ENCODE measurements at places on chromosomes 1 and 21.

- no peak for DNase-seq
These were observed 251.0 kb downstream of the LRRIQ3 start for GRCh38 chr1:73947009-73947408.

DNA sequence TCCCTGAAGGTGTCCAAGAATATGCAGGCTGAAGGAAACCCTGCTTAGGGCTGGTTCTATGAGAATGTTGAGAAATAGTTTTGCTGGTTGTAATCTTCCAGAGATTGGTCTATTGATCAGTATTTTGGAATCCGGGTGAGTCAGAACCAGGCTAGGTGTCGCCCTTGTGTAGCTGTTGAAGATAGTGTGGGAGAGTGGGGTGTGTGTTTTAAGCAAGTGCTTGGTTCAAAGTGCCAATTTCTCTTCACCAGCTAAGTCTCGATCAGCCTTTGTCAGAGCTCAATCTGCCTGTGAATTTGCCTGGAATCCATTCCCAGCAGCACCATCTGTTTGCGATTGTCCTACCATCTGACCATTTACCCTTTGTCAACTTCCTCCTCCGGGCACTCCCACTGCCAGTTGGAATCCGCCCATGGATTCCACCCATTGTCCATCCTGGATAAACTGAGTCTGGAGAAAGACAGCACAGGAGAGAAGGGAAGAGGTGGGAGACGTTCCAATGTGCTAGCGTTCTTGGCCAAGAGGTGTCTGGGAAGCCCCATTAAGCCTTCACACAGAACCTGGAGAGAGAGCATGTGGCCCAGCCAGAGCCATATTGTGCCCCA is 59.4 kb upstream of the CYP2J2 start:
- DNase-seq = no peak

GRCh38 chr21:39131791-39132190 is 51.5 kb downstream of the PSMG1 start:
- DNase-seq = no peak

DNA sequence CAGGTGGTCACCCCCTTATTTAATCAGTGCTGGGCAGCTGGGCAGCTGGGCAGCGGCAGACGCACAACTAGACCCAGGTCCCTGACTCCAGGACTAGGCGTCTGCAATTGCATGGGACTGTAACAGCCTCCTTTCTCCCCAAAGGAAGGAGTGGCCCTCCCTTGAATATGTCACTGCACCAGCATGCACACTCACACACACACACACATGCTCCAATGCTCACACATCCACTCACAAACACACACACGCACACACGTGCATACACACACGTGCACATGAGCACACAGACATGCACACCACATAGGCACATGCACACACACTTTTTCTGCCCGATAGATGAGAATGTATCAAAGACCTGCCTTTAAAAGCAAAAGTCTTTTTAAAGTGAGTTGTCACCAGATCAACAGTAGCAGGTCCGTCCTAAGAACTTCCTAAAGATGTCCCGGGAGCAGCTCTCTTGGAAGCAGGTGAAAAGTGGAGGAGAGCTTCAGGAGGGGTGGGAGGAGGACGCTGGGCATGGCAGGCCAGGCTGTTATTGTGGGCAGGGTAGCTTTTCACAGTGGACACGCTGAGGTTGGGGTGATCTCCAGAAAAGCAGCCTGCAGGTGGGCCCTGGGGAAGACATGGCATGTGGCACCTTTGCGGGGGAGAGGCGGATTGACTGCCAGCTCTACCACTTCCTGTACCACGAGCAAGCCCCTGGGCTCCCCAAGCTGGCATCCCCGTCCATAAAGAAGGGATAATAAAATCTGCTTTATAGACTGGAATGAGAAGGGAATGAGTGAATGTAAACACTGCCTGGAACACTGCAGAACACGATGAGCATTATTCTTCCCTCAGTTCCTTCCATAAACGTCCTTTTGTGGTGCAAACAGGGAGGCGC is 1.7 kb downstream of the PDE9A start:
- DNase-seq = no peak

DNA sequence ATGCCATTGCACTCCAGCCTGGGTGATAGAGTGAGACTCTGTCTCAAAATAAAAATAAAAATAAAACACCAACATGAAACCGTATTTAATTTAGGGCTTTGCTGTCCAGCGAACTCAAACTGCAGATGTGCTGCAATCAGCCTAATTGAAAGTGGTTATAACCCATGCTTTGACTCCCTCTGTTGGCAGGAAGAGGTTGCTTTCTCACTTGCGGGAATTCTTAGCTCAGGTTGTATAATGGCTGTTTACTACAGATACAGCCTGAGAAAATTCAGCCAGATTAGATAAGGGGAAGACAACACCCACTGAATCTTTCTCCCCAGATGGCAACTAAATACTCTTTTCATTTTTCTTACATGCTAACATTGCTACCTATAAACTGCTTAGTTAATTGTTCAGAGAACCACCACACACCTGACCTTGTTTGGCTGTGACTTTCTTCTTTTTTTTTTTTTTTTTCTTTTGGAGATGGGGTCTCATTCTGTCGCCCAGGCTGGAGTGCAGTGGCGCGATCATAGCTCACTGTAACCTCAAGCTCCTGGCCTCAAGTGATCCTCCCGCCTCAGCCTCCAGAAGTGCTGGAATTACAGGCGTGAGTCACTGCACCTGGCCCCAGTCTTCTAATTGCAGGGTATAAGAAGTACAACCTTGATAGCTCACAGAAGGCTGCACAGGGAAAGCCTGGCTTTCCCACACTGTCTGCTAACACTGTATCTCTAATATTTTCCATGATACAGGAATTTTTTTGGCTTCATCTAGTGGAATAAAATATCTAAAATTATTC is 34.6 kb downstream of the DNTTIP2 start:
- peak; percentile 73 for DNase-seq

GRCh38 chr1:9778905-9779304 is 44.9 kb downstream of the CLSTN1 start:
- no peak for DNase-seq

DNA sequence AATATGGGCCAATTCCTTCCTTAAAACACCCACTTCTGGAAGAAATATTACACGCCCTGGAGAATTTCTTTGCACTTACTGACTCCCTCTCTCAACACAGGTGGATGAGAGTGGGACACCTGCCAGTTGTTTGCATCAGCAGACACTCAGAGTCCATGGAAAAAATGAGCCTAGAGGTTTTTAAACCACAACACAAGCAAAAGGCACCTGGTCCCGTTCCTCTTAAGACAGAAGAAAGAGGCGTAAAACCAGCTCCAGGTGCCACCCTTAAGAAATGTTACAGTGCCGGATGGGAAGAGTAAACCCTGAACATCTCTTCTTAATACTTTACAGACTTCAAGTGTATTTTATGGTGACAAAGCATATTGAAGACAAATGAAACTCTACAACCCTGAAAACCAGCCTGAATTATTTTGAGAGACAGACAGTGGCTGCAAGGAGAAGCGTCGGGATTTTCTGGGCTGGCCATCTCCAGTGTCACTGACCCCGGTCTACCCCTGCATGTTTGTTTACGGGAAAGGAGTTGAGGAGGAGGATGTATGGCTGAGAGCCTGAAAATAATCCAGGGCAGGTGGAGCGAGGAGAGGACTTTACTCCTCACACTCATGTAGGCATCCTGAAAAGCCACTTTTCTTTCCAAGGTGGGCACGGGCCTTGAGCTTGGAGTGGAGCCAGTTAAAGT is 7.8 kb upstream of the RIPK4 start:
- DNase-seq = no peak

- DNase-seq = no peak
These were observed 105.9 kb upstream of the CDC42BPA start for GRCh38 chr1:227424159-227424680.

DNA sequence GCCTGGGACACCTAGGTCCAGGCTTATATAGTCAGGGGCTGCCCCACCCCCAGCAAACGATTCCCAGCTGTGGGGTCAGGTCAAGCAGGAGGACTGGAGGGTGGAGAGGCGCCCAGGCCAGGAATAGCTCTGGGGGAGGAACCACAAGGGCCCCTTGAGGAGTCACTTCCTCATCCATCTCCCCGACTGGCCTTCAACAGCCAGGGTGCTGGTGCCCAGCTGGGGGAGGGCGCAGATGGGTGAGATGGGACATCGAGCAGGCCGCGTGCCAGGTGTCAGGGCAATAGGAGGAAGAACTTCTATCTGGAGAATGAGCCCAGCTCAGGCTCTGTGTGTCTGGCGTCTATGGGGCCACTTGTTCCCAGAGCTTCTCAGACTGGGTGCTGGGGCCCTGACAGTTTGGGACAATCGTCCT is 208 bp upstream of the MYBPH start:
- DNase-seq = peak; percentile 79

DNA sequence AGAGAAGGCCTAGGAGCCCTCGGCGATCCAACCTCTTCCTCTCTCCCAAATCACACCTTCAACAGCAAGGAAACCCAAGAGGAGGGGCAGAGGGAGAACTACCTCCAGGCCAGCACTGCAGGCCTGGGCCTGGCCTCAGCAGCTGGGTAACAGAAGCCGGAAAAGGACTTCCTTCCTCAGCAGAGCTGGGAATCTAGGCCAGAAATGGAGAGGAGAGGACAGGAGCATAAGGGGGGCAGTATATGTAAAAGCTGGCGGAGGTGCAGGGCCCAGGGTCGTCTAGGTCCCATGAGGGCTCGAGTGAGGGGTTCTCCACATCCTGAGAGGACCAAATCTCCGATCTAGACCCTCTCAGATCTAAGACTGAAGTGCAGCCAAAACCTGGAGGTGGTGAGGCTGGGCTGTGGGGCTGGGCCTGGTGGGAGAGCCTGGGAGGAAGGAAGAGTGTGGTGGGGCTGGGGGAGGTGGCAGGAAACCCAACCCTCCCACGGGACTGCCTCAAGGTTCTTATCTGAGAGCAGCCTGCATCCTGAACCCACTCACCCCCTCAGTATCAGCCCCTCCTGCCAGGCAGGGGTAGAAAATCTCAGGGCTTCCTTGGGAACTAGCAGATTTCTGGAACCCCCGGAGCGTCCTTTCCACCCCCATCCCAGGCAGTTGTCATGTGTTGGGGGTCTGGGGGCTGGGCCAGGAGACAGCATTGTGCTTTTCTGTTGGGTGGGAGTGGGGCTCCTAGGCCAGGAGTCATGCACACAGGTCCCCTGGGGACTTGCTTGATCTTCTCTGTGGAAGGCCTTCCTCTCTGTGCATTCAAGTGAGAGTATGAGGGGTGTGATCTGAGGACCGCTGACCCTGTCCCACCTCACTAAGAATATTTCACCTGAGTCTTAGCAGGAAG is 33.0 kb downstream of the PIK3C2B start:
- DNase-seq = peak; percentile 34

DNA sequence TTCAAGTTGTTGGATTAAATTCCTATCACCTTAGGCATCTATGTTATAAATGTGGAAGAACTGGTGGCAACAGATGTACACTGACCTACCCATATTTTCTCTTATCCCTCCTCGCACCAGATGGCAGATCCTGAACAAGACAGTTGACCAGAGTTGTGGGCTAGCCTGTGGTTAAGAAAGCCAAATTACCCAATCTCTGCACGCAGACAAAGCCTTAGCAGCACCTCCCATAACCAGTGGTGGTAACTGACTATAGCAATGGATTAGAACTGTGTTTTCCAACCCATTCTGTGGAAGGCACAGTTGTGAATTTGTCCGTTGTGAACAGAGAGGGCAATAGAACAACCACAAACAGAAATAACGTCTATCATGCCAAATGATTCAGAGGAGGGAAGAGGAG is 20.6 kb downstream of the ABCB10 start:
- no peak for DNase-seq

GRCh38 chr21:42781971-42782722 is 97.2 kb downstream of the WDR4 start:
- DNase-seq = no peak

DNA sequence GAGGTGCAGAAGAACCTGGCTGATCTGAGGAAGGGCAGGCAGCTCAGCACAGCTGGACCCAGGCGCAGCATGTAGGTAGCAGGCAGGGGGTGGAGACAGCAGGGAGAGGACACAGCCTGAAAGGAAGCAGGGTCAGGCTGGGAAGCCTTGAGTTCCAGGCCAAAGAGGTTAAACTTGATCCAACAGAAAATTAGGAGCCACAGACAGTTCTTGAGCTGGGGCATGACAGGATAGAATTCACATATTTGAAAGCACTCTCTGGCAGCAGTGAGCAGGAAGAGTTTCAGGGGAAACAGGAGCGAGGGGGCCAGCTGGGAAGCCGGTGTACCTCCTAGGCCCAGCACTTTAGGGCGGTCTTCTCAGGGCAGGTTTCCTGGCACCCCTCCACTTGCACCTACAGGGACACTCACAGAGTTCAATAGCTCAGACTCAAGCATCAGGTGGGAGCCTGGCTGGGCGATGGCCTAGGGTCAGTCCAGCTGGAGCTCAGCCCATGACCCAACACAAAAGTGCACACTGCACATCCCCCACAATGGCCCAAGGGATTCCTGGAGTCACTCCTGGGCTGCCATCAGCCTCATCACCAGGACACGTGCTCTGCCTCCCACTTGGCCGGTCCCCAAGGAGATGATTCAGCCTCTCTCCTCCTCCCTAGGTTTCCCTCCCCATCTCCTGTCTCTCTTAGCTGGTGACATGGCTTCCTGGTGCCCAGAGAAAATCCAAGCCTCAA is 22.7 kb downstream of the MATN1 start:
- no peak for DNase-seq

DNA sequence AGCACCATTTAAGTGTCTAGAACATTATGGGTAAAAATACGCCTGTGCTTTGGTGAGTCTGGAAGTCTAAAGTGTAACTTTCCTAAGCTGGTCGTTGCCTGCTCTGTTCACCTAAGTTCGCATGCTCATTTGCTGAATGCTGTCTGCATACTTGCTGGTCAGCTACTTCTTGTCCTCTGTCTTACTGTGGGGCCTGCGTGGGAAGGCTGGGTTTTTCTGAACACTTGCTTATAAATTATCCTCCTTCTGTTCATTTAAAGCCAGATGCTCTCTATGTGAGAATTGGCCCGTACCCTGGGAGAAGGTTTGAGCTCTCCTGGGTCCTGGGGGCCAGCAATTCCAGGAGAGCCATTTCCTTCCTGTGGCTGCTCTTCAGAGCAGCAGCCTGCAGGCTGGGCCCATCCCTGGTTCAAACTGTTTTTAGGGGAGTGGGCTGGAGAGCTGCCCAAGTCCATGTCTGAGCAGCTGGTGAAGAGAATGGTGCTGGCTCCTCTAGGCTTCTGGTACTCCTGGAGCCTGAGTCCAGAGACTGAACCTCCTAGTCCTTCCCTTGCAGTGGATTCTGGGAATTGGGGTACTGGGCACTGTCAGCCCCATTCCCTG is 75.7 kb downstream of the GALNT2 start:
- DNase-seq = no peak

- DNase-seq = no peak
These were observed 14.9 kb downstream of the UTP11 start for GRCh38 chr1:38027201-38028104.

DNA sequence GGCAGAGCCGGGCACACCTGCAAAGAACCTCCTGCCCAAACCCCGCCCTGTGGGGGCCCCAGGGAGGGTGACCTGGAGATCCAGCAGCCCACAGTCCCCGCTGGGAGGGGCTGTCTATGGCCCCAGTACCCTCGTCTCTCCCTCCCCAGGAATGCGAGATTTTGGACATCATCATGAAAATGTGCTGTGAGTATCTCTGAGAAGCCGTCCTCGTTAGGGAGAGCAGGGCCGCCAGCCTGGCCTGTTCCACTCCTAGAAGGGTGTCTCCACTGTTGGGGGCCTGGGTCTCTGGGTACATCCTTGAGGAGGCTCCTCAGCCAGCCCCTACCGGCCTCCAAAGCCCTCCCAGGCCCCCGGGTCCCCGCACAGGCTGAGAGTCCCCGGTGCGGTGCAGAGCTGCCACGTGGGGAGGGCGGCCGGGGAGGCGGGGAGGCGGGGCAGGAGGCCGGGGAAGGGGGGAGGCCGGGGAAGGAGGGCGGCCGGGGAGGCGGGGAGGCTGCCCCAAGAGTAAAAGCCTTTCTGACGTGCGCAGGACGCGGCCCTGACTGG is 18.7 kb downstream of the COL6A1 start:
- DNase-seq = no peak

- DNase-seq = no peak
These were observed 194.6 kb downstream of the PBX1 start for GRCh38 chr1:164753521-164754077.

GRCh38 chr1:245255783-245256182 is 101.0 kb downstream of the KIF26B start:
- no peak for DNase-seq

All from suppressor macrophage (primary cell).